Parietal lobe (tissue), 2 donors: ENCODE measurements at places on chromosomes 12 and 14. TPM values are rescaled to one million over a fixed set of nuclear protein-coding genes. Genes with fewer than 3 reads are reported as not detected.

The PPP1R12A gene
- 240 TPM for total RNA-seq

The DCN gene
- 20.3 TPM for total RNA-seq

The OLR1 gene
- 3.4 TPM for total RNA-seq

The ABCC9 gene
- 15.7 TPM for total RNA-seq

The POMT2 gene
- 25.4 TPM for total RNA-seq
